ENCODE measurements at places on chromosomes 6 and 20.

- DNase-seq = peak; percentile 43
Measured at GRCh38 chr20:9119776-9120175, 50.9 kb downstream of the PLCB4 start.

- DNase-seq = no peak
Measured at GRCh38 chr6:150352321-150353296, 16.2 kb upstream of the IYD start.

DNA sequence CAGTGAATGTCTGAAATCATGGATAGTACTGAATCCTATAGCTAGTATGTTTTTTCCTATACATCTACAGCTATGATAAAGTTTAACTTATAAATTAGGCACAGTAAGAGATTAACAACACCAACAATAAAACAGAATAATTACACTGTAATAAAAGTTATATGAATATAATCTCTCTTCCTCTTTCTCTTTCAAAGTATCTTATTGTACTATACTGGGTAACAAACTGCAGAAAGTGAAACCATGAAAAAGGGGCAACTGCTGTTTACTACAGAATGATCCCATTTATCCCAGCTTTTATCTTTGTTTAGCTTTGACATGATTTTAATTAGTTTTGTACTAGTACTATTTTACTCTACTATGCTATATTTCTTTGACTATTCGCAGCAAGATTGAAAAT is 25.8 kb downstream of the ESF1 start:
- DNase-seq = no peak

GRCh38 chr20:1816384-1817381 is 78.5 kb upstream of the SIRPA start:
- DNase-seq = no peak

DNA sequence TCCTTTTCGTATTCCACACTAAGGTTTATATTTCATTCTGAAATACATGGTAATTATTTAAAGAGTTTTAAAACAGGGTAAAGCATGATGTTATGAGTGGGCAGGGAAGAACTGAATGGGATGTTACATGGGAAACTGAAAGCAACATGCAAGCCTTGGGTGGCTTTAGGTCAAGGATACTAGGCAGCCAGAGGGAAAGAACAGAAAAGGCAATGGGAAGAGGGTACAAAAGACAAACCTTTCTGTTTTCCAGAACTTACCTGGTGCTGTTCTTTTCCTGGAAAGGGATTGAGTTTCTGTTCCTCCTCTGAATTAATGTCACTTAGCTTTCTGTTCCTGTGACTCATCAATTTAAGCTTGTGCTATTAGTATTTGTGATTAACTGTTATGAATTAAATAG is 71.2 kb upstream of the SMIM8 start:
- no peak for DNase-seq
